Activated CD8-positive, alpha-beta memory T cell treated with anti-CD3 and anti-CD28 coated beads for 1 hour (primary cell): ENCODE measurements at places on chromosomes 4 and X.

DNA sequence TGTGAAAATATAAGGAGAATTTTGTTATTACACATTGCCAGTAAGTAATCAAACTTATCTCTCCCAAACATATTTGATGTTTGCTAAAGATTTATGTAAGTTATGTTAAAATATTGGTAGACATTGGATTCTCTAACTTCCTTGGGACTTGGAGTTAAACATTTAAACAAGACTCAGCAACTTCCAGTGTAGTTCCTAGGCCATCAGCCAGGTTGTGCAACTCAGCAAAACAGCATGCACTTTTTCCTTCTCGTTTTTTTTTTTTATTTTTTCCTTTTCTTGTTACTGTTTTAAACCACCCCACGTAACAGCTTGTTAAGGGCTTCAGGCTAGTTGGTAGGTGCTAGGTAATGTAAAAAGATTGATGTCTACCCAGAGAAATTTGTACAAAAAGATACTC is 510.4 kb downstream of the ANKRD50 start:
- DNase-seq = no peak

DNA sequence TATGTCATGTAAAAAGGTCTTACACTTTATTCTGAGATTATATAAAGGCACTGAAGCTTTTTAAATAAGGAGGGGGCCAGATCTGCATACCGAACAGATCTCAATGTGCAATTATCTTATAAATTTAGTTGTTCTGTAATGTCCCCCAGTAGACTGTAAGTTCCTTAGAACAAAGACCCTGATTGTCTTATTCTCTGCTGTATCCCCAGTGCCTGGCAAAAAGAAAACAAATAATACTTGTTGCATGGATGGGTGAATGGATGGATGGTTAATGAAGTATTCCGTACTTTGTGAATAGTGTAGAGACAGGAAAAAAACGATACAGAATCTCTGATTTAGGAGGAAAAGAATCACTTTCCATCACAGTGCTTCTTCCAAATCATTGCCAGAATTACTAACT is 141.5 kb downstream of the CHM start:
- DNase-seq = no peak

GRCh38 chrX:17081968-17082367 is 135.5 kb downstream of the REPS2 start:
- no peak for DNase-seq

- no peak for DNase-seq
These were observed 690.3 kb upstream of the FAM241A start for GRCh38 chr4:111454961-111455360.
